NB4 (cell line): ENCODE measurements at places on chromosomes 5 and 9.

DNA sequence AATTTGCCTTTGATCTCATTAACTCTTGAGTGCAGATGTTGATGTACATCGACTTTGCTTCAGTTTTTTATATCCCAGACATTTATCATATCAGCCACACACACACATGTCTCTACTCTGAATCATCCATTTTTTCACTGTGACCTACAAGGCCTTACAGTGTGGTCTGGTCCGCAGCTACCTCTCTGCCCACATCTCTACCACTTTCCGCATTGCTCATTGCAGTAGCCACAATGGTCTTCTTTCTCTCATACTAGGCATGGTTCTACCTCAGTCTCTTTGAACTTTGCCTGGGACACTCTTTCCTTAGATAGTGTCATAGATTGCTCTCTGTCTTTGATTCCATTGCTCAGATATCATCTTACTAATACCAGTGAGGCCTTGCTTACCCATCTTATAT lies 87.9 kb upstream of the FSD1L start:
- DNase-seq, result no peak

- DNase-seq, result no peak
These were observed 44.2 kb upstream of the LMNB1 start for GRCh38 chr5:126732716-126733115.

DNA sequence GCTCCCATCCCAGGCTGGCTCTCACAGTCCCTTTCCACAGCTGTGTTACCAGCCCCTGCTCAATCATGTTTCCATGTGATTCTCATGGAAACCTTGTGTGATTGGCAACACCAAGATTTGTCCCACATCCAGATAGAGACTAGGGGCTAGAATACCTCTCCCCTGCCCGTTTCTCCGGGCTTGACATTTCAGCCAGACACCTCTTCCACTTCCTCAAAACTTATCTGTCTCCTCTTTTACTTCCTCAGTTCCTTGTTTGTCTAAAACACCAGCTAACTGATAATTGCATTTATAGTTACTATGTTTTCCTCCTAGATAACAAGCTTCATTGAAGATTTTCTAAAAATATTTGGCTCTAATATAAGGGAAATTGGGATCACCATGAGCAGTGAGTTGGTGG lies 16.6 kb upstream of the KCNMB1 start:
- peak; percentile 29 for DNase-seq

DNA sequence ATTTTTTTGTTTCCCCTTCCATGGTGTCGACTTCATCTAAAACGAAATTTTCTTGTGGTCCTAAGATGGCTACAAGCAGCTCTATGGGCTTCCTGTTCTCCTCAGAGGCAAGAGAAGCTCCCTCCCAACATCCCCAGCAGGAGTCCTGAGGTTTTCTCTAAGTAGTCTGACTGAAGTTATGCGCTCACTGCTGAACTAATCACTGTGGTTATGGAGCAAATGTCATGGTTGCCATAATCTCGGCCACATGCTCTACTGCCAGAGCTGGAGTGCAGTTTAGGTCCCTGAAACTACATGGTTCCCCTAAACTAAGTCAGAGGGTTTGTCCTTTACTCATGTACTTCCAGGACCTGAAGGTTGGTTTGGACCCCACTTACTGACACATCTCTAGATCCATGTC lies 68.0 kb upstream of the MAMDC2 start:
- no peak for DNase-seq
